Activated T-cell treated with anti-CD3 and anti-CD28 coated beads, Interleukin-2, amount 50 U/mL, for 72 hours (primary cell): ENCODE measurements at places on chromosomes 3 and 15.

- DNase-seq, result no peak
These were observed 8.2 kb downstream of the XYLB start for GRCh38 chr3:38354588-38355330.

DNA sequence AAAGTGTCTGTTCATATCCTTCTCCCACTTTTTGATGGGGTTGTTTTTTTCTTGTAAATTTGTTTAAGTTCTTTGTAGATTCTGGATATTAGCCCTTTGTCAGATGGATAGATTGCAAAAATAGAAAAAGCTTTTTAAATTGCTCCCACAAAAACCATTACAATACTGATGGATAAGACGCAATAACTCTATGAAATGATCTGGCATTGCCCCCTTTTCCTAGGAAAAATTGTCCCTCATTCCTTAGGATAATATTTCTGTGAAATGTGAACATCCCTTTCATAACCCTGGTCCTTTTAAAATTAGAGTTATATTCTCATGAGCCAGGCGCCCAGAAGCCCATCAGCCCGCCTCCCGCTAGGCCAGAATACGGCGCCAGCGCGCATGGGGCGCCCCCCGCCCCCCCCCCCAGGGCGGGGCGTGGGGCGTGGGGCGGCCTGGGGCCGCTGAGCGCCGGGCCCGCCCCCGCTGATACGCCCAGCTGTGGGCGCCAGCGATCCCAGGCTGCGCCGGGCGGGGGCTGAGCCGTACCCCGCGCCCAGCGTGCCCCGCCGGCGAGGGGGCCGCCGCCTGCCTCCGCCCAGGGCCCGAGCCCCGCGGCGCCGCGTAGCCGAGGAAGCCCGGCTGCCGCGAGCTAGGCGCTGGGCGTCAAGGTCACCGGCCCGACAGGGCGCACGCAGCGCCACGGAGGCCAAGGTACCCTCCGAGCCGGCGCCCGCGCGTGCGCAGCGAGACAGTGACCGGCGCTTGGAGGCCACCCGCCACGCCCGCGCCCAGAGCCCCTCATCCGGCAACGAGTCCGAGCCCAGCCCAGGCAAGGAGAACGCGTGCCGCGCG, 11.1 kb upstream of the ROPN1B start:
- DNase-seq, result no peak

GRCh38 chr3:160693191-160693590, 16.2 kb downstream of the ARL14 start:
- DNase-seq, result no peak

DNA sequence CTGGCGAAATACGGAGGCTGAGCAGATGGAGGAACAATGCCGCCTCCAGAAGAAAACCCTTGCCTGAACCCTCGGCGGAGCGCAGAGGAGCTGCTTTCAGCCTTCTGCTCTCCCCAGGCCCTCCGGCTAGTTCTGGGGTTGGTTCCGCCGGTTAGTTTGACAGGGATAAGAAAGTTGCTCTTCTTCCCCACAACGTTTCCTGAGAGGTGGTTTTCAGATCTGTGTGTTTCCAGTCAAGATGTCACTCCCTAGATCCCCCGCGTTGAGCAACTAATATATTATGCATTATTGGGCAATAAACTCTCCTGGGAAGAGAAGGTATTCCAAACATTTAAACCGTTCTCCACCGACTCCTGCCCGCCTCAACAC, 551 bp downstream of the NLGN1 start:
- DNase-seq, result no peak

- DNase-seq, result peak; percentile 10
These were observed 636 bp downstream of the TBC1D21 start for GRCh38 chr15:73873889-73874511.

- DNase-seq, result no peak
These were observed 7.5 kb downstream of the SRGAP3 start for GRCh38 chr3:9241956-9242355.

DNA sequence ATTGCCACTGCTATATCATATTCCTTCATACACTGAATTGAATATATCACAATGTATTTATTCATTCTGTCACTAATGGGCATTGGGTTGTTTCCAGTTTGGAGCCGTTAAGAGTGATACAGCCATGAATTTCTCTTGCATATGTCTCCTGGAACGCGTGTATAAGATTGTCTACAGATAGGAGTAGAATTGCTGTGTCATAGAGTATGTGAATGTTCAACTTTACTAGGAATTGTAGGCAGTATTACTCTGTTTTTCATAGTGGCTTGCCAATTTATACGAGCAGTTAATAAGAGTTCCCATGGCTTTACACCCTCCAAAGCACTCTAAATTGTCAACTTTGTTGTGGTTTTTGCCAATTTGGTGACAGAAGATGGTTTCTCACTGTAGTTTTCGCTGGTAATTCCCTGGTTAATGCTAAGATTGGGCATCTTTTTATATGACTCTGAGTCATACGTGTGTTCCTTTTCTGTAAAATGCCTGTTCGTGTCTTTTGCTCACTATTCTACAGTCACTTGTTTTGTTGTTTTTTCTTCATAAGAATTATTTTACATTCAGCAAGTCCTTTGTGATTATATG, 136.1 kb upstream of the LIPC start:
- DNase-seq, result no peak

- DNase-seq, result no peak
These were observed 42.6 kb downstream of the PPCDC start for GRCh38 chr15:75065851-75066509.

GRCh38 chr3:10581251-10581650, 75.9 kb upstream of the ATP2B2 start:
- no peak for DNase-seq

- DNase-seq, result no peak
These were observed 192.7 kb upstream of the HES1 start for GRCh38 chr3:193943200-193943599.

DNA sequence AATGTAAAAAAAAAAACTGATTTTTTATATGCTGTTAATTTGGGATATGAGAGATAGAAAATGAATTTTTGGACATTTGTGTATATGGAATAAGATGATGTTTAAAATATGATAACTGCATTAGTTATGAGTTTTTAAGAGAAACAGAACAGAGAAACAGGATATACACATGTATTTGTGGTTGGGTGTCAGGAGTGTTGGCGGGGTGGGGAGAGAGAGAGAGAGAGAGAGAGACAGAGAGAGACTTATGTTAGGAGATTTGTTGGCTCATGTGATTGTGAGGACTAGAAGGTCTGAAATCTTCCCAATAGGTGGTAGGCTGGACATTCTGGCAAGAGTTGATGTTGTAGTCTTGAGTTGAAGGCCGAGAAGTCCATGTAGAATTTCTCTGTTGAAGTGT, 1121.6 kb upstream of the GBE1 start:
- DNase-seq, result no peak

- DNase-seq, result no peak
These were observed 181.7 kb downstream of the CHST2 start for GRCh38 chr3:143301031-143301901.

GRCh38 chr3:46558184-46559043, 7.7 kb downstream of the LRRC2 start:
- peak; percentile 67 for DNase-seq

DNA sequence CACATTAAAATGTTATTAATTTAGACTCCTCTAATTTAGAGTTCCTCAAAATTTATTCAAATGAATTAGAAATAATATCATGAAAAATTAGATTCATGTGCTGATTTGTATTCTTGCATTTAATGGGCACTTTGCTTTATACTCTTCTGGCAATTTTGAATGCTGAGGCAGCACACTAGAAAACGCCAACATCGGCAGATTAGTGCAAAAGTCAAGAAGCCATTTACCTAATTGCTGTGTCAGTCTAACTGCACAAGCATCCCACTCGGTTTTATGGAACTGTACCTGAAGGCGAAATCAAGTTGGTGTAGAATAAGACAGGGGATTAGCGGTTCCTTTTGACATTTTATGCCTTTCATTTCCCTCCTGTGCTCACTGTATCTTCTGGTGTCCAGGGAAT, 382.0 kb downstream of the ROBO2 start:
- DNase-seq, result no peak

DNA sequence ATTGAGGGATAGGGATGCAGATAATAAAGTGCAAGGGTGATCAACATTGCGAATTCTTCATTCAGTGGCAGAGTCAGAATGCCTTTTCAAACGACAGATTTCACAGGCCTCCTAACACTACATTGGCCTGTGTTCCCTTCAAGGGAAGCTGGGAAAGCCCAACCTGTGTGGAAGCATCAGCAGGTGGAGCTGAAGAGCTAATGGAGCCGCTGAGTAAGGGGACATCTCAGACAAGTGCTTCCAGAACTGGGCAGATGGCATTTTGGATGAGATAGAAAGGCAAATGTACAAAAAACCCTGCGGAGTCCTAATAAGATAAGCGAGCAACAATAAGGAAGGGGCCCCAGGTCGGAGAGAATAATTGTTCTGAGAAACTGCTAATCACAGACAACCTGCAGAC, 8.5 kb upstream of the SLC24A5 start:
- DNase-seq, result no peak

GRCh38 chr15:50813089-50813488, 47.6 kb upstream of the SPPL2A start:
- DNase-seq, result no peak

DNA sequence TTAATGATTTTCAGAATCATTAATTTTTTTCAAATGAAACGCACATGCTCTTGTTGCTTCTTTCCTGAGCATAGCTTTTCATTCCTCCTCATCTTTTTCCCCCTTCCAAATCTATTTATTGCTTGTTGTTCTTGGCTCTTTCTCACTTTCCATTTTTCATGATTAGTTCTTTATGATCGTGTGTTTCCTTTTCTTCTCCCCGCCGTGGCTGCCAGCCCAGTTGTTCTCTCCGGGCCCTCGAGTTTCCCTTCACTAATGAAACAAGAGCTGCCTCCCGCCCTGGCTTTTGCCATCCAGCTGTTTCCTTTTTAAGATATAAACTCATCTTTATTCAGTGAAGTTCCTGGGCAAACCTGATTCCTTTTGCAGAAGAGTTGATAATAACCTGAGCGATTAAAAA, 170.2 kb upstream of the NR2F2 start:
- no peak for DNase-seq

- no peak for DNase-seq
These were observed 217.9 kb downstream of the TBC1D2B start for GRCh38 chr15:77859491-77860060.

DNA sequence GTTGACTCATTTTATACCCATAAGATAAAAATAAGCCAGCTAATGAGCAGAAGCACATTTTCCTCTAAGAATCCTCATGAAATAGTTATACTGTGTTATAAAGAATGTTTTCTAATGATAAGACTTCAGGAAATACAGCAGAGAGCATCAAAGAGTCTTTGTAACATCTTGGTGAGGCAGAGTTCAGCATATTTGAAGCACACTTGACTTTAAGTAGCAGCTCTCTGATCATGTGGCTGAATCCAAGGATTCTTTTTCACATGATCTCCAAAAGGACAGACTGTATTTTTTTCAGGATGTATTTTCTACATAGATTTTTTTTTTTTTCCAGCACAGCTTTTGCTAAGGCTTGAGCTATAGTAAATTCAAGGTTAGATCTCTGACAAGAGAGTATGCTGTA, 195.1 kb downstream of the SI start:
- no peak for DNase-seq

DNA sequence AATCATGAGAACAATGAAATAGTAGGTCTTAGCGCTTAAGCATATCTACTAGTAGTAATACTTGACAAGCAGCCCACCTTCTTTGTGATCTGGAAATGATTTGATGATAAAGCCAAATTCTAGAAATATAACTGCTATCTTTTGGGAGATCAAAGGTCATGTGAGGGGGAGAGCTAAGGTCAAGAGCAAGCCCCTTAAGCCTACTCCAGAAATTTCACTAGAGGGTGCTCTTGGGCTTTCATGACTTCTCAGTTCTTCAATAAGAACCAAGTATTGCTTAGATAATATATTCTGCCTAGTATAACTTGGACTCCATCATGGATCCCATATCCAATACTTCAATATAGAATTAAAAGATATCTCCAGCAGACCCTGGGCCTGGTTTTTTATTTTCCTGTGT, 319.6 kb downstream of the ZBTB20 start:
- peak; percentile 16 for DNase-seq

DNA sequence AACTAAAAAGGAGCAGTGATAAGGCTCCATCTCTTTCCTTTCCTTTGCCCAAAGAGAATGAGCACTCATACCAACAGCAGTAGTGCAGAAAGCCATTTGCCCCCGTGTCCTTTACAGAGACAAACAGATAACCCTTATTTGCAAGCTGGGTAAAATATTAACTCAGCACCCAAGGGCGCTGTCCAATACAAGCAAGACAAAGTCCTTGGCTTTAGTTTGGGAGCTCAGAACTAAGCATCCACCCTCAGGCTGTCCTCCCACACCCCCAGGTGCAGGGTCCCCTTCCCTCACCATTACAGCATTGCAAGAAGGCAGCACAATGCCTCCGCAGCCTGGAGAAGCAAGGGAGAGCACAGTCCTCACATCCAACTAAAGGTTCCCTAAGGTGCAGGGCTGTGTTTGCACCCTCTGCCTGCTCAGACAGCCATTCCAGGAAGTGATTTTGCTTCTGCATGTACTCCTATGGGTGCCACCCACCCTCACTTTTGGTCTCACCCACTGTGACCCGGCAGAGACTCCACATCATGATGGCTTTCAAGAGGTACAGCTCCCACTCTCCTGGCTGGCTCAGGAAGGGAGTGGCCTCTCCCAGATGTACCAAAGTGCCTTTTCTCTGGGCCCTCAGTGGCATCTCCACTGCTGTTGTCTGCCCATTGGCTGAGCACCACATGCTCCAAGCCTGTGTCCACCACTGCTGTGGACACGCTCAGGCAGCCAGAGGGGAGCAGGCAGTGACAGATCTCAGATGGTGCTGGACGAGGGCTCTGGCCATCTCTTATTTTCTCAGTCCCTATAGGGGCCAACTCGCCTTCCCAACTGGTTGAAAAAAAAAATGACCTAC, 34.1 kb upstream of the HES1 start:
- no peak for DNase-seq

DNA sequence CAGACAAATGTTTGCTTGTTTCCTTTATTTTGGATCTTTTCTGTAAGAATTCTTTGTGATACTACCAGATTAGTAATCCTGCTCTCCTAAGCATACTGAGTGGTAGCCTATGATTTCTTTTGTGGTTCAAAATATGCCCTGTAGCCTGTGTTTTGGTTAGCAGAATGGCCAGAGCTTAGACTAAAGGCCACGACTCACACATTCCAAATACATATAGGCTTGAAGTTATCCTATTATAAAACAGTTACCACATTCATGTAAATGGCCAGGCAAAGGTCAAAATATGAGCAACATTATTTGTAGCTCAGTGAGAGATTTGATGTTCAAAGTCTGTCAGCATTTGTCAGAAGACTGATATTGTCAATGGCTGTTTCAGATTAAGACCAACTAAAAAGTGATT, 84.5 kb downstream of the MITF start:
- no peak for DNase-seq

- no peak for DNase-seq
These were observed 23.1 kb downstream of the B3GALNT1 start for GRCh38 chr3:161082063-161082462.

GRCh38 chr15:48896869-48897814, 19.2 kb downstream of the EID1 start:
- DNase-seq, result no peak
